ENCODE measurements at places on chromosomes 5 and 9. TPM values are rescaled to one million over a fixed set of nuclear protein-coding genes. Genes with fewer than 3 reads are reported as not detected.

HAVCR1 gene
- total RNA-seq = 2.4 TPM

RIC1 gene
- total RNA-seq = 20.9 TPM

STC2 gene
- 25.4 TPM for total RNA-seq

KCNV2 gene
- not detected for total RNA-seq

PCDHA13 gene
- total RNA-seq = not detected

ACOT12 gene
- not detected for total RNA-seq

MEF2C gene
- total RNA-seq = 0.47 TPM

TLX3 gene
- not detected for total RNA-seq

MOB3B gene
- 0.26 TPM for total RNA-seq

DNA sequence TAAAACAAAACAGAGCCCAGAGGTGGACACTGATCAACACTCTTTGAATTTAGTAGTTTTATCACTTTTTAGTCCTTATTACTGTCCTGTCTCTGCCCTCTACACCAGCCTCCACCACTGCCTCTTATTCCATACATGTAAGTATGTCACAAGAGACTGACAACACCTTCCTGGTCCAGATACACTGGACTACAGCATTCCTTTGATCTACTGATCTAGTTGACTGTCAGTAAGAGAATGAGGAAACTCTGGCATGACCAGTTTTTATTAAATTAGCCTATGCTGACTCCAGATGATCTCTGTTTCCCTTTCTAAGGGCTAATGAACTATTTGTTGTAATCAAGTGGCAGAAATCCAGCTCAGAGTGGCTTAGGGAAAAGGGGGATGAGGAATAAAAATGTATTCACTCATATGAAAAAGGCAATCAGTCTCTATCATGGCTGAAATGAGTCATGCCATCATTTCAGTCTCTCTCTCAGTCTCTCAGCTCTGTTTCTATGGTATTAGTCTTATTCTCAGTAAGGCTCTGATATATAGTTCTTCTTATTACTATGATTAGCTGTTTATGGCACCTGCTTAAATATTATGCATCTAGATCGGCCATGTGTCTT lies 5.5 kb downstream of the ARHGEF37 start:
- no peak for DNase-seq
- H3K4me3 ChIP-seq = no peak overlapping the region
- H3K27me3 ChIP-seq = peaks cover 5% of the 10 kb centered on the region
- no peak overlapping the region for H3K27ac ChIP-seq
- H3K36me3 ChIP-seq = no peaks in the 10 kb centered on the region

- peak overlapping the region; percentile 56 for H3K4me3 ChIP-seq
- H3K27me3 ChIP-seq = peaks cover 57% of the 10 kb centered on the region
- H3K4me1 ChIP-seq = peaks cover 14% of the 10 kb centered on the region
- DNase-seq = no peak
Observed at GRCh38 chr9:21357479-21358460, 7.1 kb upstream of the IFNA6 start.

DNA sequence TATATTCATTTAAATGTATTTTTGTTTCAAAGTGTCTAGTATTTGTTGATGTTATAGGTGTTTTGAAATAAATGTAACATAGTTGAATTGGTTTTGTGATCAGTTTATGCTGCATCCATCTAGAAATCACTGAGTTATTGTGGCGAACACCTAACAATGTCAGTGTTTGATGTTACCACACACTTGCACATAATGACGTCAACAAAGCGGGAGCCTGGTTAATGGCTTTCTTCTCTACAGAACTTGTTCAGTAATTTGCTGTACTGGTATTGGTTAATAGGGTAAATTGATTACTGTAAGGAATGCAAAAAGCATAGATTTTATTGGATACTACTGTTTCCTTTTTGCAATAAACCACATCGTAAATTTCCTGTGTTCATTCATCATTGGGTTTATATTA lies 133.0 kb downstream of the ATG10 start:
- no peaks in the 10 kb centered on the region for H3K27me3 ChIP-seq
- H3K4me1 ChIP-seq = peaks cover 7% of the 10 kb centered on the region
- H3K4me3 ChIP-seq = no peak overlapping the region
- H3K36me3 ChIP-seq = no peaks in the 10 kb centered on the region
- H3K27ac ChIP-seq = no peak overlapping the region
- DNase-seq = no peak

- DNase-seq = no peak
- H3K4me3 ChIP-seq = no peak overlapping the region
- H3K4me1 ChIP-seq = no peaks in the 10 kb centered on the region
- no peaks in the 10 kb centered on the region for H3K27me3 ChIP-seq
- H3K27ac ChIP-seq = no peak overlapping the region
Observed at GRCh38 chr5:72065751-72066255, 41.5 kb upstream of the MAP1B start.

DNA sequence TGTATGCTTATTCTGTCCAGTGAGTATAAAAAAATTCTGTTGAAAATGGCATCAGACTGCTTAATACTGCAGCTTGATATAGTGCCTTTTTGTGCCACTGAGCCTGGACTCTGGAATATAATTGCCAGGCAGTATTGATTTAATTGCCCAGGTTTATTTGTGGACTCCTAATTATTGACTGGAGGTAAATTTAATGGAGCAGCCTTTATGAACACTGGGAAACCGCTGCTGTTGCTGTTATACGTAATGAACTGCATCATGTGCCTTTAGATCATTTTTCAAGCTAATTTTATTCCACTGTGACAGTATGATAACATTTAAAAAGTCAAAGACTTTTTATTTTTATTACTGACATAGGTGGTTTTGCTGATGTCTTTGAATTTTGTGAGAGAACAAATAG lies 90.2 kb upstream of the SH3GL2 start:
- H3K4me1 ChIP-seq = no peaks in the 10 kb centered on the region
- DNase-seq = no peak
- H3K27ac ChIP-seq = no peak overlapping the region
- H3K4me3 ChIP-seq = no peak overlapping the region

DNA sequence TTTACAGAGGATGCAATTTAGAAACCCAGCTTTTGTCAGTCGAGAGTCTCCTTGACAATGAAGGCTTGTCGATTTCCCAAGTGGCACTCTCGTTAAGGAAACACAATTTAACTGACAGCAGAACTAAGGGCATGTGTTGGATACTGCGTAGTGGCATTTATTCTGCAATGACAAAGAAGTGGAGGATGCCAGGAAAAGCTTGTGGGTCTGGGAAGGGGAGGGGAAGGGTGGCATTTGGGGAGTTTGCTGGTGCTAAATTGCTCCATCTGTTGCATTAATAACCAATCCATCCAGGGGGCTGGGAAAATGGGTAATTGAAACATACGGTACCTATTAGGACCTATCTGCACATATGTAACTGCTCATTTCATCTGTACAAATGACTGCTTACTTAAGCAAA lies 190.6 kb downstream of the NSG2 start:
- no peaks in the 10 kb centered on the region for H3K4me1 ChIP-seq
- no peak overlapping the region for H3K27ac ChIP-seq
- no peak for DNase-seq
- H3K4me3 ChIP-seq = no peak overlapping the region

DNA sequence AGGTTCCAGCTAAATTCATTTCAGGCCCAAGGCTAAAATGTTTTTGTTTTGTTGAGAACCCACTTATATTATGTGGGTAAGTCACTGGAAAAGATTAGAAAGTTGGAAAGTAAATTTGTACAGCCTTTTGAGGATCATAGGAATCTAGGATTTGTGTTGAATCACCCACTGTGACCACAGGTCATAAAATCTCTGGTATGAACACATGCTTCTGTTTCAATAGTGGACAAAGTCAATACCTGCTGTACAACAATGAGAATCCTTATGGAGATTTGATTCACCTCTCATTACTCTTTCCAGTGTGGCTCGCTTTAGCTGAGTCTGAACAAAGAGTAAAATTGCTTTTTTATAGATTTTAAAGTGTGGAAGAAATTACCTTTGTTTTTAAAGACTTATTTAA lies 369.5 kb downstream of the TMEM167A start:
- H3K27me3 ChIP-seq = peaks cover 8% of the 10 kb centered on the region
- H3K4me3 ChIP-seq = no peak overlapping the region
- H3K36me3 ChIP-seq = no peaks in the 10 kb centered on the region
- DNase-seq = no peak
- H3K27ac ChIP-seq = no peak overlapping the region

GRCh38 chr9:93223260-93224180 lies 39.6 kb downstream of the WNK2 start:
- no peak for DNase-seq
- H3K27ac ChIP-seq = no peak overlapping the region
- peaks cover 2% of the 10 kb centered on the region for H3K27me3 ChIP-seq
- no peaks in the 10 kb centered on the region for H3K36me3 ChIP-seq

DNA sequence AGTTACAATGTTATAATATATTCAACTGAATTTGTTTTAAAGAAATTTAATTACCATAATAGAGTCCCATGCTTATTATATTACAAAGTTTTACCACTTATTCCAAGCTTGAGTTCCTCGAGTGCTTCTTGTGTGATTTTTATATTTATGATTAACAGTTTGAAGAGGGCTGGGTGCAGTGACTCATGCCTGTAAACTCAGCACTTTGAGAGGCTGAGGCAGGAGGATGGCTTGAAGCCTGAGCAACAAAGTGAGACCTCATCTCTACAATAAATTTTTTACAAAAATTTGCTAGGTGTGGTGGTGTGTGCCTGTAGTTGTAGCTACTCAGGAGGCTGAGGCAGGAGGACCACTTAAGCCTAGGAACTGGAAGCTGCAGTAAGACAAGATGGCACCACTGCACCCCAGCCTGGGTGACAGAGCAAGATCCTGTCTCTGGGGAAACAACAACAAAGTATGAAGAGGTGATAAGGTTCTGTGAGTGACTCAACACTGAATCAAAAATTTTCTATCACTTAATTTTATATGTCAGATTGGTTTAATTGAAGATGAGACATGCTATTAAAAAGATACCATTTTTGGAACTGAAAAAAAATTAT lies 9.2 kb downstream of the POC5 start:
- peaks cover 24% of the 10 kb centered on the region for H3K36me3 ChIP-seq
- H3K27ac ChIP-seq = no peak overlapping the region
- no peaks in the 10 kb centered on the region for H3K27me3 ChIP-seq
- no peak overlapping the region for H3K4me3 ChIP-seq

DNA sequence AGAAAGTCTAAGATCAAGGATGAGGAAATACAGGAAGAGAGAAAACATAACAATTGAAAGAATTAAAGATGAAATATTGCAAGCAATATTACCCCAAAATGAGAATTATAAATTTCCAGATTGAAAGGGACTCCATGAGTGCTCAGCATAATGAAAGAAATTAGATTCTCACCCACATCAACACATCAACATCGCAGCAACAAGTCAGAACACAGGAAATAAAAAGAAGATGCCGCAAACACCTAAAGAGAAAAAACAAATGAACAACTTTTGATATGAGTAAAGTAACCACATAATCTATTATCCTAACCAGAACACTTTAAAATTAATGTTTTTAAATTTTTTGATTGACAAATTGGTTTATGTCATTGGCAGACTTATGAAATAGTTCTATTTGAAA lies 318.3 kb upstream of the PTGER4 start:
- no peak overlapping the region for H3K4me3 ChIP-seq
- H3K27ac ChIP-seq = no peak overlapping the region
- peaks cover 18% of the 10 kb centered on the region for H3K4me1 ChIP-seq

DNA sequence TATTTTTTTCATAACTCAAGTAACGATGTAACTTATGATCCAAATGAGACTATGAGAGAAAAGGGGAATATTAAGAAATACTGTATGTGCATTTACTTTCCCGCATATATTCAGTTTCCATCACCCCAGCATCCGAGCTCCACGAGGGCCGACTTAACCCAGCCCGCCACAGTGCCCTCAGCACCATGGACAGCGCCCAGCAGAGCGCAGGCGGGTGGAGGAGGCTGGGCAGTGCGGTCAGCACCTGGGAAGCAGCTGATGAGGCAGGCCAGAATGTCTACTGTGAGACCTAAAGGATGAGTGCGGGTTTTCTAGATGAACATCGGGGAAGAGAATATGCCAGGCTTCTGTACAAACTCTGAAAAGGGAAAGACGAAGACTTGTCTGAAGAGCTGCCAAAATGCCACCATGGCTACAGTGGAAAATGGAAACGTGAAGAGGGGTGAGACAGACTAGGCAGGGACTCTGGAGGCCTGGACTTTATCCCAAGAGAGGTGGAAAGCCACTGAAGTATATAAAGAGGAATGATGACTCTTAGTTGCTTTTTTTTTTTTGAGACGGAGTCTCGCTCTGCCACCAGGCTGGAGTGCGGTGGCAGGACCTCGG lies 34.5 kb upstream of the MED27 start:
- H3K4me1 ChIP-seq = peaks cover 6% of the 10 kb centered on the region
- peaks cover 15% of the 10 kb centered on the region for H3K27me3 ChIP-seq
- peak; percentile 26 for DNase-seq

GRCh38 chr5:105475401-105475800 lies 1912.8 kb upstream of the NUDT12 start:
- no peak overlapping the region for H3K4me3 ChIP-seq
- no peaks in the 10 kb centered on the region for H3K4me1 ChIP-seq
- H3K27ac ChIP-seq = no peak overlapping the region
- no peaks in the 10 kb centered on the region for H3K36me3 ChIP-seq

DNA sequence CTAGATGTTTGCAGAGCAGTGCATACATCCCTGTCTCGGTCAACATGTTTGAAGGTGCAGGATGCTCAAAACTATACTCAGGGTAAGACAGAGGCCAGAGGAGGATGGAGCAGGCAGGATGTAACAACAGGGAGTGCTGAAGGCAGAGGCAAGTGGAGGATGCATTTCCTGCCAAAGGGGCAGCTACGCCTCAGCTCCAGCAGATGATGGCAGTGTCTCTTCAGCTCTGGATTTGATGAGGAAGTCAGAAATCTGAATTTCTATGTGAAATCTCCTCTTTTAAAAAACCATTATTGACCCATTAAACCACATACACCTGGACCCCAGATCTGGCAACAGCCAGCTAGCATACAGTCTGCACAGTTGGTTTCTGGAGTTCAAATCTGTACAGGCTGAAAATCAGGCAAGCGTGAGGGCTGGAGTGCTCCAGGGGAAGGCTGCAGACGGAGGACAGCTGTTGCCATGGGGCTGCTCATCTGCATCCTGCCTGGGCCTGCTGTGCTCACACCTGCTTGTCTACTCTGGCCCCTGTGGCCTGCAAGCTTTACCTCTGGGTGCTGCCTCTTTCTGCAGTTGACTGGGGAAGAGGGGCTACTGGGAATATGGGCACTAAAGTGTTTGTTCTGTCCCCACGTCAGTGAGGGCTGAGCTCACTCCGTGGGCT lies 152.9 kb upstream of the SLC28A3 start:
- H3K36me3 ChIP-seq = no peaks in the 10 kb centered on the region
- no peaks in the 10 kb centered on the region for H3K4me1 ChIP-seq
- H3K27ac ChIP-seq = no peak overlapping the region
- DNase-seq = no peak
- no peak overlapping the region for H3K4me3 ChIP-seq
